ENCODE measurements at places on chromosomes 7 and 10.

- no peak for DNase-seq
These were observed 12.2 kb upstream of the FFAR4 start for GRCh38 chr10:93554316-93554663.

DNA sequence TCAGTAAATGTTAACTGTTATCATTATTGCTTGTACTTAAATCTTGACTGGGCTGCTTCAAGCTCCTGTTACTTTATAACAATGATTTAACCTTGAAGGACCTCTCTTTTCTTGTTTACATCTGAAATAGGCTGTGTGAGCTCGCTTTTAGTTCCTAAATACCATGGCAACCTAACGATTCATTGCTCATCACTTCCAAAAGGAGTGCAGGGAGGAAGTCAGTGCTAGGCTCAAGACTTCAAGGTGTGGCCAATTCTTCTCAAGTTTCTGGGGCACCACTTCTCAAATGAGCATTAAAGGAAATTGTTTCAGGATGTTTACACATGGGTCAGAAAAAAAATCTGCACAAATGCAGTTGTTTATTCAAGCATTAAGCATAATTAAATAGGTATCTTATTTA, 284.2 kb downstream of the MTERF1 start:
- DNase-seq, result no peak

DNA sequence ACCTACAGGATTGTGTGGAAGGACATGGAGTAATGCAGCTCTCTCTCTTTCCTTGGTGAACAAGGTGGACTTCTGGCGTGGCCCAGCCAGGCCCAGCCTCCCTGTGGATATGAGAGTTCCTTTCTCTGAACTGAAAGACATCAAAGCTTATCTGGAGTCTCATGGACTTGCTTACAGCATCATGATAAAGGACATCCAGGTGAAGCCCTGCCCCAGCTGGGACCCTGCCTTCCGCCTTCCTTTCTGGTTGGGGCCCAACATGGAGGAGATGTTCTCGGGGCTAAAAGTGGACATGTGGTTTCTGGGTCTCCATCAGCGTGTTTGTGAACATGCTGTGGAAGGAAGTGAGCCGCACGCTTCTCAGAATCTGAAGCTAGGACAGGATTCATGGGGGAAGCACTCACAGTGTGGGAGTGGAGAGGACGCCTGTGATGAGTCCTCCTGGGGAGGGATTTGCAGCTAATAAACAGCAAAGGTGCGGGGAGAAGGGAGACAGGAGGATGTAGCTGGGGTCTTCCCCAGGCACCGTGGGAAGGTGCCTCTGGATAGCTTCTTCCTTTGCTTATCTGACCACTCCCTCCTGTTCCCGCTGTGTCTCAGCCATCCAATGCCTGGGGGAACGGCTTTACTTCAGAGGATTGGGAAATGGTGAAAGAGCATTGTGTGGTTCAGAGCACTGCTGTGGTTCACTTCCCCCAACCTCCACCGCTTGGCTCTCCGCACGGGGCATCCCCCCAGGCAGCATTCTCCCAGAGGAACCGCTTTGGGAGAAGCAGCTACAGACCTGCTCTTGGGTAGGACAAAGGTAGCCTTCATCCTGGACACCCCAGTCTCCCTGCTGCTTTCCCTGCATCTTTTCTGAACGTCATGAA, 5.5 kb downstream of the CPA5 start:
- DNase-seq, result no peak

GRCh38 chr10:113648478-113648877, 15.4 kb downstream of the NRAP start:
- DNase-seq, result no peak

GRCh38 chr10:84405662-84406061, 77.3 kb downstream of the CCSER2 start:
- DNase-seq, result no peak

- no peak for DNase-seq
These were observed 6.1 kb downstream of the WDR86 start for GRCh38 chr7:151403764-151404163.

DNA sequence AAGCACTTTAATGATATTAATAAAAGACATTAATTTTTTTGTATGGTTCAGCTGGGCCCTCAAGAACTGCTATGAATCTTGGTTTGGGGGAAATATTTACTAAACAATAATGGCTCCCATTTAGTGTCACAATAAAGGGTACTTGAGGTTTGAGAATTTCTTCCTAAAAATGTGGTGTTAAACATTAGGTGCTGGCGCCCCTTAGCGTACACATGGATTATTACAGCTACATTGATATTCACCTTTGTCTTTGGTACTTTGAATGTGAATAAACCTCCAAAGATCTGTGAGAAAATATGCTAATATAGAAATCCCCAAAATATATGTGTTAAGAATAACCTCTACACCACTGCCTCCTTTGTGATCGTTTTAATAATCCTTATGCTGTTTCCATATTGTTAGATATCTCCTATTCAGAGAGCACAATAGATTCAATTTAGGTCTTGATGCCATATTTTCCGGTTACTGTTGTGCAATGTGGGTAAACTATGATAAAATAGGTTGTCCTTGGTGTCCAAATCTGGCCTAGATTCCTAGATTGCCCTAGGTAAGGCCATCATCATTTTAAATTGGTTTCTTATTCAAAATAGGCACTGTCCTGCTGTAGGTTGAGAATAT, 161.8 kb upstream of the CACNA2D1 start:
- DNase-seq, result no peak

DNA sequence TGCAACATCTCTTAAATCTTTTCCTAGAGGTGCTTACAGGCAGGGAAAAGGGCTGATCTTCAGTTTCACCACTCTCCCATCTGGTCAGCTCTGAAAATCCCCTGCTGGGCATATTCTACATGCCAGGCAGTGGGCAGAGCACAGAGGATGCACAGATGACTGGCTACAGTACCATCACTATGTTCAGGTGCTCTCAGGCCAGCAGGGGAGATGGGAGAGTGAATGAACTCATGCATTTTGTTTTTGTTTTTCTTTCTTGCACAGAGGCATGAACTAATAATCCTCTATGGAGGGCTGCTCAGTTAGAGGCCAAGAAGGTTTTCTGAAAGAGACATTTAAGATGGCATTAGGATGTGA, 19.3 kb downstream of the ELMO1 start:
- DNase-seq, result no peak
